ENCODE measurements at places on chromosomes 4 and X.

DNA sequence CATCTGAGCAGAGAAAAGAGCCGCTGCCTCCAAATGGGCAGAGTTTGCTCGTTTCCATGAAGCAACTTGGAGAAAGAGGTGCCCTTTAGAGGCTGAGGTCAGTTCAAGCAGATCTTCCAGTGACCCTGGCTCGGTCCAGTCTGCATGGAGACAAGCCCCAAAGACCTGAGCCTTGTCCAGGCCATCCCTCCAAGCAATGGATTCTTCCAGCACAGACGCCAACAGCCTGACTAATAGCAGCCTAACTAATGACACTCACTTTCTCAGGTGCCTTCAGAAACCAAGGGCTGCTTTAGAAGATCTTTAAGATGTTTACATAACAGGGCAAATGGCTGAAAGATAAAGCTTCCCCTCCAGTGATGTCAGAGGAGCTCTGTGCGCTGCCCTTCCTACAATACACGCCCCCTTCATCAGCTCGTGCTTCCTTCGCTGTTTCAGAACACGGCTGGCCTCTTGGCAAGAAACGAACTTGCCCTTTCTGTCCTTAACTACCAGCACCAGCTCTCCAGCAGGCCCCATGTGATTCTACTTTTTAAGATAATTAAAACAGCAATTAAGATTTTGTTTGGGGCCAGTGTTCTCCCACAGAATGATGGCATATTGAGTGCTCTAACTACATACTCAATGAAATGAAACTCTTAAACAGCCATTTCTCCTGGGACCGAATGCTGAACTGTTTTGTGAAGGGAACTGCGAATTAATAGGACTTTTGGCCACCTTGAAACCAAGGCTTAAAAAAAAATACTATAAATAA, 119.0 kb downstream of the GPR143 start:
- DNase-seq, result no peak

DNA sequence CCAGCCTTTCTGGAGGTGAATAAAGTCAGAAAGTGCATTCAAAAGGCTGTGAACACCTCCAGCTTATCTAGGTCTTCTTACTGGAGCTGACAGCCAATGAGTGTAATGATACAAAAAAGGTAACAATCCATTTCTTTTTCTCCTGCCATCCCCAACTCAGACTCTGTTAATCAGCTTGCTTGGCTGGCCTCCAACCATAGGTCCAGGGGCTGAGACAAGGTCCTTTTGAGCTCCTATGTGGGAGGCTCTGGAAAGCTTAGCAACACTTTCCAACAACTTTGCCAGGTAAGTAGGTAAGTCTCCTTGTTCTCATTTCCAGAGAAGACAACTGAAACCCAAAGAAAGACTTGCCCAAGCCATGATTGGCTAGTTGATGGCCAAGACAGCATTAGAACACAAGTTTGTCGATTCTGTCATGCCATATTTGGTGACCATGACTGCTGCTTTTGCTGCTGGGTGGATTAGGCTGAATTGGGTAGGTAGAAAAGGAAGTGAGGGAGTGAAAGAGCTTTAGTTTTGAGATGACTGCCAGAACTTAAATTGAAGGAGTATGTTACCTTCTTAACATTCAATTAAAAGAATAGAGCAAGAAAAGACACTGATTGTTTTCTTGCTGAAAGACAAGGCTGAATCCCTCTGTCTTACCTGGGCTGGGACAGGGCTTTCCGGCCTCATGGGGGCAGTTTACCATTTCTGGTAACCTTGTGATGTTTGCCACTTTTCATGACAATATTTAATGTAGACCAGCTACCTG, 22.8 kb downstream of the VSIG4 start:
- DNase-seq, result no peak

DNA sequence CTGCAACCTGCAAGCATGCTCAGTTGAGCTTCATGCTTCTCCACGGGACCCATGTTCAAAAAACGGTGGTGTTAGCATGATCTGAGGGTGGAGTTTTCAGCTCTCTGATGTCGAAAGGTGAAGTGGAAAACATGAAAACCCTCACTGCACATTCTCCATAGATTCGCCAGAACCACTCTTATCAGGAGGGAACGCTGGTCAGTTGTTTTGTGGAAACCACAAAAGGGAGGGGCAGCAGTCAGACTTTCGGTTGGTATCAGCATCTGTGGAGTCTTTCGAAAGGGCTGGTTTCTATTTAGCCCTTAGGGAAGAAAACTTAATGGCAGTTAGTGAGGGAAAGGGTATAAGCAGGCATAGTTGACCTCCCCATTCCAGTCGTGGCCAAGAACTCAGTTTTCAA, 12.6 kb downstream of the PPA2 start:
- no peak for DNase-seq

GRCh38 chrX:71170660-71171059, 26.0 kb downstream of the NLGN3 start:
- no peak for DNase-seq

GRCh38 chr4:174520660-174521059, 1.6 kb downstream of the HPGD start:
- DNase-seq, result no peak
